NCI-H2171 (cell line): ENCODE measurements at places on chromosomes 12 and 14.

DNA sequence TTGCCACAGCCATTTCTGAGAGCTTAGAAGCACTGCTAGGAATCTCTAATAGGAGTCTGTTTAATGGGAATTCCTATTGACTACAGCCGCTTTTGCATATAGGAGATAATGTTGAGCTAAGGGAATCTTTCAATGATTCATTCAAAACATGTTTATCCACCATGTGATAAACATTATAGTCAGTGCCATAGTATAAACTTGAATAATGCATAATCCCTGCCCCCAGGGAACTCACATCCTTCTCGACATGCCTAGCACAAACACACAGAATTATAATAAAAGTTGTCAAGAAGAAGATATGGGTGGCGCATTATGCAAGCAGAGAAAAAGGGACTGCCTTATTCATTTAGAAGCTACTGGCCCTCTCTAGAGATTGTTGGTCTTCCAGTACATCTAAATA lies 248.0 kb downstream of the DAD1 start:
- no peak for DNase-seq

DNA sequence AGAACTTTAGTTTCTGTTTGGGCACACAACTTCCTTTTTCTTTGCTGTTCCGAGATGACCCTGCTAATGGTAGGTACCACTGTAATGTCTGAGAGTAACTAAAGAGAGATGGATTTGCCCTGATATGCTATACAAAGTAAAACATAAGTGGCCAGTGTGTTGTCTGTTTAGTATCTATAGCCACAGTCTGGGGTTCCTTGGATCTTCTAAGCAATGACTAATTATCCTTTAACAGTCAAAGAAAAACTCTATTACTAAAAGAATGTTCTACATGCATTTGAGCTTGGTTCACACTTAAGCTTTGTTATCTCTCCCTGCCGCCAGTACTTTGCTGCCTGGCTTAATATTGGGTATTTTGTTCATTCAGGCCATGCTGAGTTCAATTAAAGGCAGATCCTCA lies 1051.9 kb upstream of the FLRT2 start:
- no peak for DNase-seq

GRCh38 chr12:68416826-68417225 lies 84.7 kb upstream of the MDM1 start:
- DNase-seq = no peak

DNA sequence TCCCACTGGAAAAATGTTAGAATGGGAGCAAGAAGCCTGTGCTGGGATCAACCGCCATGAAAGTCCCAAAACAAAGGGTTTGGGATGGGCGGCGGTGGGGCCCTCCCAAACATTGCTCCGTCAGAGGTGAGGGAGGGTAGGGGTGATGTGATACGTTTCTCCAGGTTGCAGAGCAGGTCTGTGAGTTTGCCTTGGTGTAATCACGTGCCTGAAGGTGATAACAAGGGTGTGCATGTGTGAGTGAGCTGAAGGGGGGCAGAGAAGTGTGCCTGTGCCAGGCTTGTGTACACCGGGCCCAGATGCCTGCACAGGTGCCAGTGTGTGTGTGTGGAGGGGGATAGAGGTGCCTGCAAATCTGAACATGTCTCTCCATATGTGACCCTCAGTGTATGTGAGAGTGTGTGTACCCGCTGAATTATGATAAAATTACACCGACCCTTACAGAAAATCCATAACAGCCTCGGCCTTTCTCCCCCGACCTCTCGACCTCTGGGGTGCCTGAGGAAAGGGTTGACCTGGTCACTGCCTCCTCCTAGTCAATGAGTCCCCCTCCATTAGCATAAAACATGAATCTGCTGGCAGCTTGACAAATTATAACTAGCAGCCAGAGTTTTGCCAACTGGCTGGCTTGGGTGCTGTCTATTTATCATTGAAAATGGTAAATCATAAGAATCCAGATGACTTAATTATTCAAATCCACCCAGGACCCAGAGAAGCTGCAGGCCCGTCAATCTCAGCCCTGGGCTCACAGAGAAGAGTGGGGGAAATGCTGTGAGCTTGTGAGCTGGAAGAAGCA lies 55.6 kb downstream of the SMUG1 start:
- DNase-seq = peak; percentile 33

DNA sequence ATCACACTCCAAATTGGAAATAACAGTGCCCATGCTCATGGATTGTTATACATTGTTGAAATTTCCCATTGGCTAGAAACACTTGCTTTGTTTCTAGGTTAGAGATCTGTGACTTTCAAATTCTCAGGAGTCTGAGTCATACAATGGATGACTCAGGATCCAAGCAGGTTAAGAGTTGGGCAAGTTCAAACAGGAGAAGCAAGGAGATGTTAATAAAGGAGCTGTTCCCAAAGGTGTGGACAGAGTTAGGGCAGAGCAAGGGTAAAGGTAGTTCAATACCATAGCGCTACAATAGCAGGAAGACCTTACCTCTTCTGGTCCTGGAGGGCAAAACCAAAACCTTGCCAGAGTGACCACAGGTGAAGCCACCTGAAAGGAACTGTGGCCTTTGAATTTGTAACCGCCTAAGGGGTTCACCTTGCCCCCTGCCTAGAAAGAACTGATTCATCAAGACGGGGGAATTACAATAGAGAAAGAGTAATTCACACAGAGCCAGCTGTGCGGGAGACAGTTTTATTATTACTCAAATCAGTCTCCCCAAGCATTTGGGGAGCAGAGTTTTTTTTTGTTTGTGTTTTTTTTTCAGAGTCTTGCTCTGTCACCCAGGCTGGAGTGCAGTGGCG lies 4.2 kb upstream of the AMN1 start:
- DNase-seq = peak; percentile 3

- DNase-seq = no peak
These were observed 102.7 kb downstream of the TMEM30B start for GRCh38 chr14:61178226-61179060.

GRCh38 chr12:49961111-49961922 lies at the start of gene AQP5:
Gene AQP5, plus strand, starts transcription at chr12:49961872. Its CDS starts 146 bp downstream, at chr12:49962018.
- no peak for DNase-seq

DNA sequence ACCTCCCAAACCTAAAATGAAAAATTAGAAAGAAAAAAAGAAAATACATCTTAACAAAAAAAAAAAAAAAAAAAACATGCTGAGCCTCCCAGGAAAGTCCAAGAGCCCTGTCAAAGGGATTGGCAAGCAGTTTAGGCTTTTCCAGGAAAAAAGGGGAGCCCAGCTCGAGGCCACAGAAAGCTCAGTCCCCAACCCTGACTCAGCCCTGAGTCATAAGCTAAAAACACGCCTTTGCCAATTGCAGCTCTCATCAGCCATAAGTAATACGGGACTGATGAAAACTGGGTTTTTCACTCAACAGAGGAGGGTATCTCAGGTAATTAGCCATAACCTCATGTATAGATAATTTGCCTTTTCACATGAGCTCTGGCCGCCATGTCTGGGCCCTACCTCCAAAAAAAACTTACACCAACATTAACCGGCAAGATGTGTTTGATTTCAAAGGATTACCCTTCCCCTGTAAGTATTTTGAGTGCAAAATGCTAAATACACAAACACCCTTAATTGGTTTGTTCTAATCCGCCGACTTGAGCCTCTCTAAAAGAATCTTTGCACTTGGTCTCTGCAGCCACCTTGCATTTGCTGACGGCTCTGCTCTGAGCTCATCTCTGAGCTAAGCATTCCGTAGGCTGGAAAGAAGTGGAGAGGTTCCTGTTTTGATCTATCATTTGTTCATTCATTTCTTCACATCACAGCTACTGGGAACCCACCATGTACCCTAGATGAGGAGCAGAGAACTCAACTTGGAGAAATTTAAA lies 319.2 kb downstream of the BCL11B start:
- DNase-seq = no peak

GRCh38 chr14:92601757-92602417 lies 88.3 kb downstream of the RIN3 start:
- no peak for DNase-seq

- DNase-seq = no peak
These were observed 23.1 kb upstream of the PWP1 start for GRCh38 chr12:107662484-107662883.

- DNase-seq = no peak
These were observed 29.9 kb downstream of the RCOR1 start for GRCh38 chr14:102622262-102622885.

GRCh38 chr12:21828779-21829178 lies 54.3 kb upstream of the KCNJ8 start:
- DNase-seq = peak; percentile 4
